Foreskin keratinocyte (primary cell): ENCODE measurements at places on chromosomes 16 and 17.
A peak's percentile ranks its signal among the peaks of the same experiment; 100 is the strongest.

GRCh38 chr17:50781167-50781566 is 13.8 kb upstream of the ANKRD40CL start:
- no peak for DNase-seq

DNA sequence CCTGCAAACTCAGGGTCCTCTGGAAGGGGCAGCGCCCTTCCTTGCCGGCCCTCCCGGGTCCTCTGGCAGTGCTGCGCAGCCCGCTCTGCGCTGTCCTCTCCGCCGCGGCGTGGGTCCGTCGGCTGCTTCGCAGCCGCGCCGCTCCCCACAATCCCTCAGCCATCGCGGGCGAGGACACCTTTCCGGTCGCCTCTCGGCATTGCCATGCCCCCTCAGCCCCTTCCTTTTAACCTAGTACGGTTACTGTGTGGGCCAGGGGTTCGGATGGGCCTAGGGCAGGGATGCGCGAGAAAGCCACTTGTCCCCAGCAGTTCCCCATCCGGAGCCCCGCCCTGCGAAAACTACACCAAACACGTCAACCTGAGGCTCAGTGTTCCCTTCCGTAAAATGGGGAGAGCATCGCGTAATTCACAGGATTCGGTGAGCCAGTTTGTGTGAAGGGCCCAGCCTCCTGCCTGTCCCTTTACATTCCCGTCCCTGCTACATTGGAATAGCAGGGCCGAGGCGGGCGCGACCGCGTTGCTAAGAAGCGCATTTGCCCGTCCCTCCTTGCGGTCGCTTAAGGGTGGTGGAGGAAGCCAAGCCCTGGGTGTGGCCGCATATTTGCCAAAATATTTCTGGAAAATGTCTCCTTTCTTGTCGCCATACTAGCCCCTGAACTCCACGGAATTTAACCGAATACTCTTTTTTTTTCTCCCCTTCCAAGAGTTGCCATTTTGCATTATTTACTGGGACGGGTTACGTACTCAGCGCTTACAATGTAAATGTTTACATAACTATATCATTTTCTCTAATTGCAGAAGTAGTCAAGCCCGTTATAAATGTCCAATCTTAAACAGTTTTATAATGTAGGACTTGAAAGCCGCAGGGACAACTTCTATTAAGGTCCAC is 13.2 kb downstream of the COPZ2 start:
- DNase-seq, result peak; percentile 69

- DNase-seq, result peak; percentile 45
These were observed 53.5 kb downstream of the SREBF1 start for GRCh38 chr17:17783116-17783824.

- no peak for DNase-seq
These were observed 173.3 kb downstream of the MRTFB start for GRCh38 chr16:14244196-14245010.

DNA sequence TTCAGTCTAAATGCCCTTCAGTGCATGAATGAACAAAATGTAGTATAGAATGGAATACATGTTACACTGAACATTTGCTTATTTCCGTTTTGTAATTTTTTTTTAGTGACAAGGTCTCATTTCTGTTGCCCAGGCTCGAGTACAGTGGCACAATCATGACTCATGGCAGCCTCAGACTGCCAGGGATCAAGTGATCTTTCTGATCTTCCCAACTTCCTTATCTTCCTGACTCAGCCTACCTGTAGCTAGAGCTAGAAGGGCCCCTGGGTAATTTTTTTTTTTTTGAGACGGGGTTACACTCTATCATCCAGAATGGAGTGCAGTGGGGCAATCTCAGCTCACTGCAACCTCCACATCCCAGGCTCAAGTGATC is 7.3 kb upstream of the SLX4 start:
- DNase-seq, result peak; percentile 57

DNA sequence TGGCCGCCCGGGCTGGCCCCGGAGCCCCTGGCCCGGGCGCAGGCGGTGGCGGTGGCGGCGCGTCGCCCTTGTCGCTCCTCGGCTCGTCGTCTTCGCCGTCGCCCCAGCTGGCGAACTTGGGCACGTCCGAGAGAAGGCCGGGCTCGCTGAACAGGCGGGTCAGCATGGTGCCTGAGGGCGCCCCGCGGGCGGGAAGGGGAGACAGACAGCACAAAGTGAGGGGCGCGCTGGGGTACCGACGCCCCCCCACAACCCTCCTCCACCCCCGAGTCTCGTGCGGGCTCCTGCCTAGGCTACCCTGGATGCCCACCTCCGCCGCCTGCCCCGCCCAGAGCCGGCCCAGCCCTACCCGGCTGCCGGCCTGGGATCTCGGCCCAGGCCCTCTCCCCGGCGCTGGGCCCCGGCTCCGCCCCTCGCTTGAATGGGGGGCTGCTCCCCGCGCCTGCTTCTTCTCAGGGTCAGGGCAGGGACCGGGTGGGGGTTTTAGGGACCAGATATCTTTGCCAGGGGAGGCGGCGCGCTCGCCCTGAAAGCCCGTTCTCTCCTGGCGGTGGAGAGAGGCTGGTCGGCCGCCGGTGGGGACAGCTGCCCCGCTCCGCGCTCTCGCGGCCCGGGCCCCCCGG is 1.2 kb downstream of the NEUROD2 start:
- DNase-seq, result no peak

DNA sequence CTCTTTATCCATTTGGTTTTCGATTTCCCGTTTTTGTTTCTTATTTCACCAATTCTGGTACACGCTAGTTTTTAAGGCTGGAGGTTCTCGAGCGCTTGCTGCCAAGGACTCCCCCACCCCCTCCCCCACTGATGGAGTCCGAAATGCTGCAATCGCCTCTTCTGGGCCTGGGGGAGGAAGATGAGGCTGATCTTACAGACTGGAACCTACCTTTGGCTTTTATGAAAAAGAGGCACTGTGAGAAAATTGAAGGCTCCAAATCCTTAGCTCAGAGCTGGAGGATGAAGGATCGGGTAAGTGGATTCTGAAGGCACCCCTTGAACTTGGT is 825 bp downstream of the RPTOR start:
- no peak for DNase-seq

DNA sequence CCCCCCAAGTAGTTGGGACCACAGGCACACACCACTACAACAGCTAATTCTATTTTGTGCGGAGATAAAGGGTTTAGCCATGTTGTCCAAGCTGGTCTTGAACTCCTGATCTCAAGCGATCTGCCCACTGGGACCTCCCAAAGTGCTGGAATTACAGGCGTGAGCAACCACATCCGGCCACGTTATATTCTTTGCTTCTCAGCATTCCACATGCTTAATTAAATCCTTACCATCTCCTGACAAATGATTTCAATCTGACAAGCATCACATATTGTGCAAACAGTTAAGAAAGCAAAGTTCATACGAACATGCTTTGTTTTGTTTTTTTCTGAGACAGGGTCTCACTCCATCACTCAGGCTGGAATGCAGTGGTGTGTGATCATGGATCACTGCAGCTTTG is 18.2 kb downstream of the HIGD1B start:
- DNase-seq, result no peak

- DNase-seq, result no peak
These were observed 88.3 kb upstream of the ELAC2 start for GRCh38 chr17:13106171-13106570.

- no peak for DNase-seq
These were observed 63.9 kb upstream of the DNAJA2 start for GRCh38 chr16:47037396-47037745.

GRCh38 chr17:81244358-81245023 is 5.4 kb downstream of the NDUFAF8 start:
- no peak for DNase-seq

- no peak for DNase-seq
These were observed 42.5 kb upstream of the BCO1 start for GRCh38 chr16:81195885-81196534.

DNA sequence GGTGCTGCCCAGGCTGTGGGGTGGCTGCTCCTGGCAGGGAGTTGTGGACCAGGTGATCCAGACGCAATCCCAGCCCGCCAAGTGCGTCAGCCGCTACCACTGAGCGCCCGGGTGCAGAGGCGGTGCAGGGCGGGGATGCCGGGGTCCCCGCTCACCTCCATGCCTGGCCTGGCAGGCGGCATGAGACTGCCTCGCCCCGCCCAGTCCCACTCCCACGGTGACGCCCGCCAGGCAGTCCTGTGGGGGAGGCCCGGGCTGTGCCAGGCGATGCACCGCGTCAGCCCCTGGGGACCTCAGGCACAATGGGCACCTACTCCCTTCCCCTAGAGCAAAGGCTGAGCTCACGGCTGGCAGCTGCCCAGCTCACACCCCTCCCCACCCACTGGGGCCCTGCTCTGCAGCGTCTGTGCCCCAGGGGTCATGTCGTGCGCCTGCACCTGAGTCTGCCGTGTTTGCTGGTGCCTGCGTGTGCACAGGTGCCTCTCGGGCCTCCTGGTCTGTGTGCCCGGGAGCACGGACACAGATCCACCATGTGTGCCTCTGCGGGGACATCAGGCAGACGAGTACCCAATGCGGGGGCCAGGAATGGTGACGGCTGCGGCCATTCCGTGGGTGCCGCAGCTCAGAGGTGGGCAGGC is 5.3 kb downstream of the RPUSD1 start:
- no peak for DNase-seq

- DNase-seq, result no peak
These were observed 101.6 kb downstream of the SKAP1 start for GRCh38 chr17:48328457-48328856.

DNA sequence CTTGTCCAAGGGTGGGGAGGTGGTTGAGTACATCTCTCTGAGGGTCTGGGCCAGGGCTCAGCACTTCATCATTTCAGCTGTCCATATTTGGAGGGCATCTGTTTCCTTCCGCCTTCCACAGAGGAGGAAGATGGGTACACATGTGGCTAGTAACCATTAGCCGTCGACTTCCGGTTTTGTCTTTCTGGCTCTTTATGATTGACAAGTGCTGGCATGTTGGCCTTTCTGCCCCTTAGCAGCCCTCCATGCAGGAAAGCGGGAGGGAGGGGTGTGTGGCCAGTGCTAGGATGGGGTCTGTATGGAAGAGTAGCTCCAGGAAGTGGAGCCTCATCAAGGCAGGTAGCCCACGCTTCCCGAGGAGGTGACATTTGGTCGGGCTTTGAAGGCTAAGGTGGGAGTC is 69.6 kb downstream of the RAI1 start:
- no peak for DNase-seq

- DNase-seq, result no peak
These were observed 14.7 kb downstream of the MPG start for GRCh38 chr16:92431-93339.

GRCh38 chr17:72518159-72518732 is 397.4 kb downstream of the SOX9 start:
- no peak for DNase-seq

DNA sequence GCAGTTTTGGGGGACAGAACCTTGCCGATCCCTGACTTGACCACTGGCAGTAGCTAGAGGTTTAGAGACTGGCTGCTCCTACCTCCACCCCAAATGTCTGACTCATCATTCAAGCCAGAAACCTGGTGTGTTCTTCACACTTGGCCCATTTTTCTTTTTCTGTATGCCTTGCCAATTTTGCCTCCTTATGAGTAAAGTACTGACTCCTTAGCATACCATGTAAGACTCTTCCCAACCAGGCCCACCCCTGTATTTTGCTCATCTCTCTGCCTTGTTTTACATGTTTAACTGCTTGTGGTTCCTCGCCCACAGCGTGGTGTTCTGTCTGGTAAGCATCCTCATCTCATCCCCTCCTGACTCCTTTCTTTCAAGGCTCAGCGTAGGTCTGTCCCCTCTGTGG is 37.9 kb downstream of the NUP88 start:
- DNase-seq, result no peak

- DNase-seq, result no peak
These were observed 73.4 kb upstream of the GSG1L start for GRCh38 chr16:28136751-28137434.

DNA sequence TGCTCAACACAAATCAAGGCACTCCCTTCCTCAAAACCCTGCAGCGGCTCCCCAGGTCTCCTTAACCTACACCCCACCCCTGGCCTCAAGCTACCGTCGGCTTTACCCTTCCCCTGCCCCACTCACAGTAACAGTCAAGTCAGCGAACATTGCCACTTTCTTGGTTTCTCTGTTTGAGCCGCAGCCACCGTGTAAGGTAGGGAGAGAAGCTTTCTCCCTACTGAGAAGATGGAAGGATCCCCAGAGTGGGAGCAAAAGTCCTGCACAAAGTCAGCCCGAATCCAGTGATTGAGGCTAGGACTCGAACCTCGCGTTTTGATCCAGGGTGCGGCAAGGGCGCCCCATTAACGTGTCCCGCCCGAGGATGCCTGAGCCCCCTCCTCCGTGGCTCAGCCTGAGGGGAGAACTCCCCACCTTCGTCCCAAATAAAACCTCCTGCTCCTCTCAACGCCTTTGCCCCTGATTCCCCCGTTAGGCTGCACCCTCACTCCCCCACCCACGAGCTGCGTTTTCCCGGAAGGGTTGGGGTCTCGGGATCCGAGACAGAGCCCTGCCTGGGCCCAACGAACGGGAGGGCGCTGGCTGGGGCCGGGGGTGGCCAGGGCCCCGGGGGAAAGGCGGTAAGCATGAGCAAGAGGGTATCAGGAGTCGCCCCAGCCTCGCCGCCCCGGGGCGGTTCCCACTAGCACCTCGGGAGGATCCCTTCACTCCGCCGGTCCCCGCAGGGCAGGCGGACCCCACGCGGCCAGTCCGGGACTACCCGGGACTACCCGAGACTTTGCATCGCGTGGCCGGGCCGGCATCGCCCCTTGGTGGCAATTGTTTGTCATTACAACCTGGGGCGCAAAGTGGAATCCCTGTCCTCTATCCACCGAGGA is 9.9 kb upstream of the NAGS start:
- no peak for DNase-seq

- no peak for DNase-seq
These were observed 1.8 kb downstream of the SREBF1 start for GRCh38 chr17:17834974-17835373.

GRCh38 chr17:30495586-30495985 is 18.4 kb downstream of the GOSR1 start:
- DNase-seq, result no peak

DNA sequence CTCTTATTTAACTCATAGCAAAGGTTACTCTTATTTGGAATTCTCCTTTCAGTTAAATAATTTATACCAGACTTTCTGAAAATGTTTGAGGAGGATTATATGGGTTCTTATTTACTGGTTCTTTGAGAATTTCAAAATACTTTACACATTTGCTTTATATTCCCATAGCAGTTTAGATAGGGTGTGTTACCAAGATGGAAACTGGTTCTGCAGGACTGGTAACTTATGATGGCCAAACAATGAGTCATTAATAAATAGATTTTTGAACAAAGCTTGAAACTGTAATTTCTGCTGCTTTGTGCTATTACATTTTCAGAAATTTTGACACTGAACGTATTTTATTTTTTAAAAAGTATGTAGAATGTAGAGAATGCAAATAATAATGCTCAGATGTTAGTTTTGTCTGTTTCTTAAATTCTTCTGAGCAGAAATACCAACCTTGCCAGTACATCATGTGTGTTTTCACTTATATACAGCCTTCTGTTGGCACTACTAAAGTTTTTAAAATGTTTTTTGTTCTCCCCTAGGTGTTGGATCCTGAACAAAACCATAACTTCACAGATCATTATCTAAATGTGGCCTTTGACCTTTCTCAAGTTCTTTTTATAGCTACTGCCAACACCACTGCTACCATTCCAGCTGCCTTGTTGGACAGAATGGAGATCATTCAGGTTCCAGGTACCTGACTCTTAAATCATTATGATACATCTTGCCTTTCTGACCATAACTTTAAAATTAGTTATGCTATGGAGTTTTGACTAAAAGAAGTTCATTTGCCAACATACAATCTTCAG is 48.3 kb upstream of the ABCC11 start:
- DNase-seq, result peak; percentile 36

- DNase-seq, result no peak
These were observed 1.0 kb downstream of the TELO2 start for GRCh38 chr16:1494129-1494640.
